ENCODE measurements at places on chromosomes 2 and 18.

DNA sequence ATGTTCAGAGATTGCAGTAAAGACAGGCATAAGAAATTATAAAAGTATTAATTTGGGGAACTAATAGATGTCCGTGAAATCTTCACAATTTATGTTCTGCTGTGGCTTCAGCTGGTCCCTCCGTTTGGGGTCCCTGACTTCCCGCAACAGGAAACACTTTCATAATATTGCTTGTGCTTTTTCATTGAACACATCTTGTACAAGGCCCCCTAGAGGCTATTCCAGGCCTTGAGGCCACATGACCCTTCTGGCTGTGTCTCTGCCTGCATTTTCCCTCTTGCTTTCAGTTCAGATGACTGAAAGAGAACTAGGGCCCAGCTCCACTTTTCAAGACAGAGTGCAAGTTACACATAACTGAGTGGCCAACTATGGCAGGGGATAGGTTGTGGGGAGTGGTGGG, 164.1 kb downstream of the TMEM247 start:
- DNase-seq = no peak

GRCh38 chr2:204046145-204046544, 109.6 kb downstream of the ICOS start:
- no peak for DNase-seq

DNA sequence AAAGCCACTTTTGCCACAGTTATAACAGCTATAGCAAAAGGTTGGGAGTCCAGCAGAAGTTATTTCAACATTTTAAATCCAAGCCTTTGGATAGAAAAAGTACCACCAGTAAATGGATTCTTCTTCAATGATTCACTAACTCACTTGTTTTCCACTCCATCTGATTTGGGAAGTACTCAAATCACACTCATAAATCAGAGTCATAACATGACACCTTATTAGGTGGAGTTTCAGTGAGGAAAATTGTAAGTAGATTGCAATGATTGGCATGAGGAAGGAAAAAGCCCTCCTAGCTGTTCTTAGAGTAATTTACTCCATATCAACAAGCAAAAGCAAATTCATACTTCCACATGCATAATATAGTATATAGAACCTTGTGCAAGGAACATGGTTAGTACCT, 132.9 kb downstream of the NR4A2 start:
- no peak for DNase-seq

GRCh38 chr18:50924372-50924771, 43.5 kb upstream of the ELAC1 start:
- DNase-seq = no peak

- DNase-seq = no peak
Observed at GRCh38 chr18:74604361-74604760, 6.7 kb downstream of the ZNF407 start.

- DNase-seq = no peak
Observed at GRCh38 chr2:203853722-203854121, 13.8 kb upstream of the CTLA4 start.

DNA sequence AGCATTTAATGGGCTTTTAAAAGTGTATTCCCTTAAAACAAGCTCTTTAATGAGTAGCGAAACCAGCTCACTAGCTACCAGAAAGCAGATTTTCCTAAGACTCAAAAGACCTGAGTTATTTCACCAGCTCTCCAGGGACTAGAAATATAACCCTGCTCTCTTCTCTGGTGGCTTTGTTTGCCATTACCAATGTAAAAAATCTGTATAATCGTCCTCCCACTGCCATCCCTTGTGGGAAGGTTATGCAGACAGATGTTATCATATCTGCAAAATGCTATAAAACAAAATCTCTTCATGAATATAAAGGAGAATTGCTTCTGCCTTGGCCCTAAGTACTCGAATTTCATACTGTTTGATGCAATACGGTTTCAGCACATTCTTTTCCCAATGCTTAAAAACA, 335.2 kb downstream of the NUP35 start:
- DNase-seq = no peak

DNA sequence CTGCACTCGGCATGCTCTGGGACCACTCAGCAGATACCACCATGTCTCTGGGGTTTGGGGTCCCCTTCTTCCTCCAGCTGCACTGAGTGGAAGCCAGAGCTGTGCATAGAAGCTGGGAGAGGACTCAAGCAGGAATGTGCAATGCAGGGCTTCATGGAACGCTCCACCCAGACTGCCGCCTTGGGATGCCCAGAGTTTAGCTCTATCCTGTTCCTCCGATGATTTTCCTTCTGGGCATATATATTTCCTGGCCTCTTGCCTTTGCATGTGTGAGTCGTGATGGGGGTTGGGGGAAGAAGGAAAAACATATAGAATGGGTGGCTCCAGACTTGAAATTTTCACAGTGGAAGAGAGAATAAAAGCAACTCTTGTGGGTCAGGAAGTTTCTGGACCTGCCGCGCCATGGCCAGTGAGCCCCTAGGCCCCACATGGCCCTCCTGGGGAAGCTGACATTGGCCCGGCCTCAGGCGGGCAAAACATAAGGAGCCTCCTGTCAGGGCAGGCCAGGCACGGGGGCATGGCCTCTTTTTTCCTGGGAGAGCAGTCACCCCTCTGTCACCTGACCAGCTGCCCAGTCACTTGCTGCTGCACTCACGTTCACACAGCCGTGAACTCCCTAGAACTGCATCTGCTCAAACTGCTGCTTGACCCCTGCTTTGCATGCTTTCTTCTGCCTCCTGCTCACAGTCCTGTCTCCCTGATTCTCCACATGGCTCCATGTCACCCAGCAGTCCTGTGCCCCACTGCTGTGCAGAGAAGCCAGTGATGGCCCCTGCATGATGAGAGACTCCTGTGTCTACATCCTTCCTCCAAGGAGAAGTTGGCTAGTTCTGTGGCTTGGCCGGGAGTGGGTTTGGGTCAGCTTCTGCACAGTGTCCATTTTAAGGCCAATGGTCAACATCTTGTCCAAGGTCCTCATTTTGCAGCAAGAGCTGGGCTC, 197.8 kb downstream of the CTIF start:
- no peak for DNase-seq

- no peak for DNase-seq
Observed at GRCh38 chr2:39289609-39290008, 45.8 kb upstream of the CDKL4 start.

- no peak for DNase-seq
Observed at GRCh38 chr2:23390152-23390551, 5.2 kb downstream of the KLHL29 start.

GRCh38 chr2:60292242-60292641, 261.2 kb downstream of the BCL11A start:
- no peak for DNase-seq

GRCh38 chr2:8312861-8313830, 368.7 kb upstream of the ID2 start:
- no peak for DNase-seq

DNA sequence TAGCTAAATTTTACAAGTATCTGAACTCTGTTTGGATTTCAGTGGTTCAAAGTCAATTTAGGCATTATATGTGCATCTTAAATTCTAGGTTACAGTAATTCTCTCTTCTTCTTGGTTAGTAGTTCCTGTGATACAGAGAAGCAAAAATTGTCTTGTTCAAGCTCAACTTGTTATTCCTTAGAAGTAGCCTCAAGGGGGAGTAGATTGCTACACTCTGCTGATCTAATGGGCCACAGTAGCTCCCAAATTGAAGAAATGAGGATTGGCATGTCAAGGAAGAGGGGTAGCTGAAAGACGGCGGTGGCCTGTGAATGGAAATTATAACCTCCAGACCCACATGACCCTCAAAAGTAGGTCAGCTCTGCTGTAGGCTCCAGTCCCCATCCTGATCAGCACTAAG, 334.7 kb downstream of the HRH4 start:
- DNase-seq = no peak

- DNase-seq = no peak
Observed at GRCh38 chr18:24413148-24413547, 13.3 kb upstream of the IMPACT start.

- DNase-seq = no peak
Observed at GRCh38 chr2:203861197-203861596, 6.4 kb upstream of the CTLA4 start.

DNA sequence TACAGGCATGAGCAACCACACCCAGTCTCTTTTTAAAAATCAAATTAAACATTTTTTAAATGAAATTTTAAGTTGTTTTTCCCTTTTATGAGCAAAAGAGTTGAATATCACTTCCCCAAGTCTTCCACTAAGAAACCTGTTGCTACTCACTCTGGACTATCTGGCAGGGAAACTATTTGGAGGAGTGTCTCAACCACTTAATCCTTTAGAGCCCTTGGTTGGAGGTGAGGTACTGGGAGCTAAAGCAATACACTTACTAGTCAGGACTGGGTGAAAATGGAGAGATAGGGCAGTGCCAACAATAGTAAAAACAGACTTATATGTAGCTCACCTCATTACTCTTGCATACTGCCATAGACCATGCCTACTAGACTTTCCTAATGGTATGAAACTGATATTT, 135.5 kb downstream of the RND3 start:
- no peak for DNase-seq

DNA sequence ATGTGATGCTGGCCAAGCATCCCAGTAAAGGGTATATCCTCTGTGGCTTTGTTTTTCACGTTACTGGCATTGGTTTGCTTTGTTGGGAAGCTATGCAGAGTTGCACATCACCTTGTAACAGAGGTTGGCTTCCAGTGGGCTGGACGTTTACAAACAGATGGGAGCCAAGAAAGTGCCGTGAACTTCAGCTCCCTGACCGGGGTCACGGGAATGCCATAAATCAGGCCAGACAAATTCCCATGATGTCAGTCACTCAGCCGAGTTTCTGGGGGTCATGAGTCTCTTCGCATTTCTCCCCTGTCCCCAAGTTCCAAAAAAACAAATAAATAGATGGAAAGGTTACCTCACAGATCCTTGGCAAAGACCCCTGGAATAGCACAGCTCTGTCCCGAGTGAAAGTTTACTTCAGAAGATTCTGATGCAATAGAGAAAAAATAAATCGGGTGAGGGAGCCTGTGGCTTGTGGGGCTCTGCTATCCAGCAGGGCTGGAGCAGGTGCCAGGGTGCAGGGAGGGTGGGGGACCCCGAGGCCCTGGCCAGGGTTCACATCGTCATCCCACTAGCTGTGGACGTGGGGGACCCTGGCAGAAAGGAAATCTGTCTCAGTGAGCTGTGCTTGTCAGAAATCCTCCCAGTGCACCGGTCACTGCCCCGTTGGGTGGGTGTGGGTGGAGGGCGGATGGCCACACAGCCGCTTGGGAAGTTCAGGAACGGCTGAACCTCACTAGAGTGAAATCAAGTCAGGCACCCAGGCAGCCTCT, 27.8 kb downstream of the TWIST2 start:
- DNase-seq = no peak

- DNase-seq = no peak
Observed at GRCh38 chr2:100214265-100214971, 72.0 kb upstream of the AFF3 start.

- no peak for DNase-seq
Observed at GRCh38 chr18:48892146-48892855, 58.5 kb downstream of the SMAD7 start.

DNA sequence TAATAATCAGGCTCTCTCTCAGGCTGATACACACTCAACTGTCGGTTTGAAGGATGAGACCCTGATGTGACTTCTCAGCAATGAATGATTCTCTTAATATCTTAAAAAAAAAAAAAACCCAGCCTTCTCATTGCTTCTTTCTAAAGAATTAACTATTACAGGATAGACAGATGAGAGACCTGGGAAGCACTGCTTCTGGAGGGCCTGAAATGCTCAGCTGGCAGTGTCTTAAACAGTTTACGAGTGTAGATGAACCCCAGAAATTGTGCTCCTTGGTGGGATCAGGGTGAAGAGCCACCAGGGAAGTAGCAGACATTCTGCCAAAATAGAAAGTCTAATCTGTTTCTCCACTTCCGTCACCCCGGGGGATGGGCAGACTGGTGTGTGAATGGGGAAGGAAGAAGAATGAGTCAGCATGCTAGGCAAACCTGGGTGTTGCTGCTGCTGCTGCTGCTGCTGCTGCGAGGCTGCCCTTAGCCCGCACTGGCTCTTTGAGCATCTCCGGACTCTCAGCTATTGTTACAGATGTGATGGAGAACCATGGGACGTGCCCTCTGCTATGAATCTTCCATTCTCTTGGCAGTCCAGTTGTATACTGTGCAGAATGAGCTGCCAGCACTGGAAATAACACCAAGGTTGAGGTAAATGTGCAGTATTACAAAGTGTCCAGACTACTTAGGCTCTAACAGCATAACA, 158.4 kb downstream of the SETBP1 start:
- DNase-seq = peak; percentile 12

DNA sequence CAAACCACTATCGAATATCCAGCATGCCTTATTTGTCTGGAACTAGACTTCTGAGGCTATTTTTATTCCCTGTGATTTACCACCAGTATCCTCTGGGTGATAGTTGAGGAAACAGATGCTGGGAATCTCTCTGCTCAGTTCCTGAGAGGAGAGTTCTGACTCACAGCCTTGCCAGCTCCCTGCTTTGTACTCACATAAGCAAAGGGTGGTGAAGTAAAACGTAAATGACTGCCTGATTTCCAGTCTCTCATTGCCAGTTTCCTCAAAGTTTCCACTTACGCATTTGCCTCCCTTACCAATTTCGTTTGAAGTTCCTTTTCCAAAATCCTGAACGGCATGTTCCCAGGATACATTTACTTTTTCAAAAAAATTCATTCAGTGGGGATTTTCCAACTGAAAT, 69.2 kb upstream of the HNRNPA3 start:
- DNase-seq = no peak

DNA sequence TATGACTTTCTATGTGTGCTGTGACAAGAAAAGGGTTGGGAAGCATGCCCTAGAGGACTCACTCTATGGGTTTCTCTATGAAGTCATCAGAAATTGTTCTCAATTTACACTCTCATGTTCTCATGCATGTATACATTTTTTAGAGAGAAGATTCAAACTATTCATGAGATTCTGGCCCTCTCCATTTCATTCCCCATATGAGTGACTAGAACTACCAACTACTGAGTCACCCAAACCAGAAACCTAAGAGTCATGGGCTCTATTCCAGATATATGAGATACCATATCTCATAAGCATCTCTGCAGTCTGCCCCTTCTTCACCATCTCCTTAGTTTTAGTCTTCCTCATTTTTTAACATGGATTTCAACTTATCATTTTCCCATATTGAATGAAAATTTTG, 87.7 kb downstream of the EXOC6B start:
- DNase-seq = no peak

DNA sequence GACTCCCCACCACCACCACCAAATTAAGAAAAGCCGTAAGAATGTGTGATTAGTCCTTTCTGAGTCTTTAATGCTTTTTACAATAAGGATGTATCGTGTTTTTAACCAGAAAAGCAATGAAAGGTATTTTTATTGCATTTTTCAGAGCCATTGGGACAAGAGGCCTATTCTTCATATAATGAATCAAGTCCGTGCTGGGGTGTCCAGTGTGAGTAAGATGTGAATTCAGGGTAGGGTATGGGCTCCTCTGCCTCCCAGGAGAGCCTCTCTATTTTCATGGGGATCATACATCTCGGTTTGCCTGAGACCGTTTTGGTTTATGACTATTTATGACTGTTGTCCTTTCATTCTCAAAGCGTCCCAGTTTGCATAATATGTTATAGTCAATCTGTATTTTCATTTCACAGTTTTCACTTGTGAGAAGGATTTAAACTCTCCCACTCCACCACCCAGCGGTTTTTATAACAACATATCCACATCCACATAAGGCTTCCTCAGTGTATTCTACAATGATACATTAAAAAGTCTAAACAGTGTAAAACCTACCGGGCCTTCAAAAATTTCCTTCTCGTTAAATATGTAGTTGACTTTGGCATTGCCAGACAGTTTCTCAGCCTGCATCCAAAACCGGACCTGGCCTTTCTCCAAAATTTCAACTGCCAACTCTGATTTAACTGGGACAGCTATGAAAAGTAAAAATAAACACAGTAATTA, 80.8 kb upstream of the LPIN2 start:
- DNase-seq = no peak
